Small intestine (tissue), 16 donors: ENCODE measurements at places on chromosomes 7 and 10. TPM values are rescaled to one million over a fixed set of nuclear protein-coding genes. Genes with fewer than 3 reads are reported as not detected.
A peak's percentile ranks its signal among the peaks of the same experiment; 100 is the strongest.

ACTL6B gene
- polyA plus RNA-seq = not detected

GRCh38 chr7:31710171-31710570, 23.2 kb downstream of the PPP1R17 start:
- no peak for DNase-seq

DNA sequence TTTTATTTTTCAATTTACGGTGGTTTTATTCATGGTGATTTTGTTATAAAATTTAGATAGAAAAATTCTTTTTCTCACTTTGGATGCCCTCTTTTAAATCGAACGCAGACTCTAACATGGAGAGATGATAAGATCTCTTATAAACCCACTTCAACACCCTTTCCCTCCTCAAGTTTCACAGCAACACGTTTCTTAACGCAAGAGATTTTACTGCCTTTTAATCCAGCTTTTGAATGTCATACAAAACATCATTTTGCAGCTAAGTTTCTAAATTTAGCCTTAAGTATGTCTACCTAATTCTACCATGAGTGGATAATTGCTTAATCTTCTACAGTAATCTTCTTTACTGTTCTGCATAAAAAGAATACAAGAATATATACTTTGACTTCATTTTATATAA, 70.0 kb downstream of the SEMA3C start:
- DNase-seq = no peak

LRRTM3 gene
- 0.31 TPM for polyA plus RNA-seq

EIF3B gene
- 92.1 TPM for polyA plus RNA-seq

DNA sequence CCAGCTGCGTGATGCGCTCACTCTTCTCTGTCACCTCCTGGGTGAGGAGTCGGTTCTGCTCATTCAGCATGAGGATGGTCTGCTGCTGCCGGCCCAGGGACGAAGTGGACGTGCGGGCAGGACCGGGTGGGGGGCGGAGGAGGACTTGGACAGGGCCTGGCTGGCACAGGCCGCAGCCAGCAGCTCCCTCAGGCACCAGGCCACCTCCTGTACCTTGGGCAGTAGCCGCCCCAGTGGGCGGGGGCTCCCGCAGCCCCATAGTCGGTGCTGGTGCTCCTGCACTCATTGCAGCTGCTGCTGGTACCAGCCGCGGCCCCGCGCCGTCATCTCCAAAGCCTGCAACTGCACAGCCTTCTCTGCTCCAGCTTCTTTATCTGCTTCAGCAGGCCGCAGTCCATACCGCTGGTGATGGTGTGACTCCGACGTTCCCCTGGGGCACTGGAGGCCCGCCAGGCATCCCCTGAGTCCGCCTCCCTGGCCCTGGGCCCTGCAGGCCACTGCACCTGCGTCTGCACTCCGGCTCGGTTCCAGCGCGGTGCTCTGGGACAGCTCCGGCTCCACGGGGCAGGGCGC, 884.9 kb upstream of the ZNF722 start:
- DNase-seq = no peak

UCN3 gene
- 3.8 TPM for polyA plus RNA-seq

GRCh38 chr7:128398841-128399135, 11.0 kb downstream of the IMPDH1 start:
- no peak for DNase-seq

GRCh38 chr7:51430480-51431086, 114.0 kb upstream of the COBL start:
- peak; percentile 67 for DNase-seq

DNA sequence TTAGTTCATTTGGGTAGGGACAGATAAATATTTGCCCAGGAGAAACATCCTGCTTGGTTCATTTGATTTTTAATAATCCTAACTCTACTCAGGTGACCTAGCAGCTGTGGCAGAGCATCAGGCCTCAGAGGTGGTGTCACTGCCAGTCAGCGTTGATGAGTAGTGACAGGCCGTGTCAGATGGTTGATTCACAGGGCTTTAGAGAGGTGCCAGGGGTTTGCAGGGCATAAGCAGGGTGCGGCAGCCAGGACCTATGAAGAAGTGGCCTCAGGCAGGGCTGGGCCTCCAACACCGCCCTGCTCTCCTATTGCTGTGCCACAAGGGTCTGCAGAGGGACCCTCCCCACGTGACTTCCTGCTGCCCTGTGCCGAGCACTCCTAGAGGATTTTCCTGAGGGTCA, 128.1 kb downstream of the HECW1 start:
- no peak for DNase-seq

DNA sequence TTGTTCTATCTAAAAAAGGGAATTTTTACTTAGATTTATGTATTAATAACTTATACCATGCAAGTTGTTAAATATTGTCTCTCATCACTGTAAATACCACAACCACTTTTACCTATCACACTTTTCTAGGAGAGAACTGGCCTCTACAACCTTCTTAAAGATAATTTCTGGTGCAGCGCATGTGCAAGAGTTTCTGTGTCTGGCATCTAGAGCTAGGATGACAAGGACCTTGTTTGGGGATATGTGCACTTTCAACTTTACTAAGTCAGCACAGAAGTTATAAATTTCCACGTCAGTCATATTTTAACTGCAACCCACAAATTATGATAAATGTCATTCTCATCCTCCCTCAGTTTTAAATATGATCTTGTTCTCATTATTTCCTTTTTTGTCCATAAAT, 156.9 kb upstream of the ADCY1 start:
- DNase-seq = no peak

DNA sequence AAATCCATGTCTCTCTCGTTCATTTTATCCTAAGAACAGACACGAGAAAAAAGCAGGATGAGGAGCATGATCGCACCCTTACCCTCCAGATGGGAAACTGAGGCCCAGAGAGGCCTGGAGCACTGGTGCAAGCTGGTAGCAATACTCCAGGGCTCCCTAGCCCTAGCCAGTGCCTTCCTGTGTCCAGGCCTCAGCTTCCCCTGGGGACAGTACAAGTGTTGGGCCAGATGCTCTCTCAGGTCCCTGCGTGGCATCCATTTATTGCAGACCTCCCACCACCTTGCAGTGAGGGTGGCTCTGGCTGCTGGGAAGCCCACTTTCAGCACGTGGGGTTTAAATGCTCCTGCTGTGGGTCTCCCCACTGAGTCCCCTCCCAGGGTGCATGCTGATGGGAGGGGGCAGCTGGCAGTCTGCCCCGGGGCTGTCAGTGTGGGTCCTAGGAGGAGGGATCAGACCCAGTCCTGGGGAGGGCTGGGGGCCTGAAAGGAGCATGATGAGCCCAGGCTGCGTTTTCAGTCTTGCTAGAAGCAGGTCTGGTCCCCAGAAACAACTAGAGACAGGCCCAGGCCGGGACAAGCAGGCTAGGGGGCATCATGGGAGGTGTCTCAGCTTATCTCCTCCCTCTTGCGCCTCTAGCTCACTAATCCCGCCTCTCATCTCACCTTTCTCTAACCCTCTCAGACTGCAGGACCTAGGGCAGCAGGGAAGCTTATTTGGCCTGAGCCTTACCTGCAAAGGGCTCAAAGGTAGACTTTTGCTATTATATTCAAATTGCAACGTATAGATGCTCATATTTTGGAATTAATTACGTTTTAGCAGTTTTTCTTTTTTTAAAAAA, 662 bp upstream of the PPIF start:
- no peak for DNase-seq

CCL24 gene
- 76.7 TPM for polyA plus RNA-seq
